CD4-positive, alpha-beta T cell (primary cell): ENCODE measurements at places on chromosomes 6 and 20. TPM values are rescaled to one million over a fixed set of nuclear protein-coding genes. Genes with fewer than 3 reads are reported as not detected.

The TPBG gene
- 0.36 TPM for total RNA-seq

The LZTS3 gene
- total RNA-seq: 22.4 TPM

The LHFPL5 gene
- not detected for total RNA-seq

The EPPIN gene
- not detected for total RNA-seq

The RAB32 gene
- 0.47 TPM for total RNA-seq

DNA sequence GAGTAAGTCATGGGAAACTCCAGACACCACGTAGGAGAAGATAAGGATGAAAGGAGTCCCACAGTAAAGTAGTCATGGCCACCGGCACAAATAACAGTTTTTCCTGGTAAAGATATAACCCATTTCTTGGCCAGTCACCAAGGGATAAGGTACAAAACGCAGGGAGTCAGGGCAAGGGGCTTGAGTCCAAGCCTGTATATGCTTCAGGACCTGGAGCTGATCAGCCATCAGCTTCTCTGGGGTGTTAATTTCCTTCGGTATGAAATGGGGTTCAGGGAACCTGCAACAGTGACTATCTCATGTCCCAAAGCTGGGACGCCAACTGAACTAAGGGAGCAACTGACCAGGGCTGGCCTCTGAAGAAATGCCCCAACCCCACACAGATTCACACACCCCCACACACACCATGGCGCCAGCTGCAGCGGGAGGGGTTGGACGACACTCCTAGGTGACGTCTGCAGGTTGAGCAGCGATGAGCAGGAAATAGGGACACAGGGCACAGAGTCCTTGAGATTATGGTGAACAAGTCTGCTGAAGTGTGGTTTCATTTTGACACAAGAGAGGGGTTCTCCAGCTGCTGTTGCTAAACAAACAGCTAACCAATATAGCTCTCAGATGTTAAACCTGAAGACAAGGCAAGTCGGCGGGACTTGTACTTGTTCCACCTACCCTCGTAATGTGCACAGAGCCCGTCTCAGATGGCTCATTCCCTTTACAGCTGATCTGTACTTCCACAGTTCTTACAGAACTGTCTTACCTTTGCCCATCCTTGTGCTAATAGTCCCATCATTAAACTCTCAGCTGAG, 7.4 kb upstream of the ADTRP start:
- no peaks in the 10 kb centered on the region for H3K27me3 ChIP-seq
- H3K4me1 ChIP-seq: peaks cover 13% of the 10 kb centered on the region
- H3K4me3 ChIP-seq: peak overlapping the region; percentile 52

- no peak for DNase-seq
- H3K4me3 ChIP-seq: no peak overlapping the region
- no peak overlapping the region for H3K27ac ChIP-seq
- H3K4me1 ChIP-seq: peaks cover under 1% of the 10 kb centered on the region
- H3K27me3 ChIP-seq: no peaks in the 10 kb centered on the region
Observed at GRCh38 chr20:37700301-37700700, 6.5 kb downstream of the CTNNBL1 start.

DNA sequence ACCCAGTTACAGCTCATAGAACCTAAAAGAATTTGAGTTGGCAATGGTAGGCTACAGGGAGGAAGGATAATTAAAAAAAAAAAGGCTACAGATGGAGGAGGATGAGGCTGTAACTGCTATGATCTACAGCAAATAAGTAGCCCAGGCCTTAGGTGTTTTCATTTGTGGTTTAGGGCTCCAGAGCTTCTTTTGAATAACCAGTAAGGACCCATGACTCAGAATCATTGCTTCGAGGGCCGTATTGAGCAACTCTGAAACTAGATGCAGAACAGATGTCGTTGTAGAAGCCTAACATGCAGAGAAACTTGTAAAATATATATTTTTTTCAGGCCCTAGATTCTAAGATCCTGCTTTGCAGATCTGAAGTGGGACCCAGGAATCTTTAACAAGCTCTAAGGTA, 19.0 kb upstream of the ASIP start:
- no peaks in the 10 kb centered on the region for H3K4me1 ChIP-seq
- peaks cover 9% of the 10 kb centered on the region for H3K27me3 ChIP-seq
- H3K27ac ChIP-seq: no peak overlapping the region
- H3K36me3 ChIP-seq: no peaks in the 10 kb centered on the region

DNA sequence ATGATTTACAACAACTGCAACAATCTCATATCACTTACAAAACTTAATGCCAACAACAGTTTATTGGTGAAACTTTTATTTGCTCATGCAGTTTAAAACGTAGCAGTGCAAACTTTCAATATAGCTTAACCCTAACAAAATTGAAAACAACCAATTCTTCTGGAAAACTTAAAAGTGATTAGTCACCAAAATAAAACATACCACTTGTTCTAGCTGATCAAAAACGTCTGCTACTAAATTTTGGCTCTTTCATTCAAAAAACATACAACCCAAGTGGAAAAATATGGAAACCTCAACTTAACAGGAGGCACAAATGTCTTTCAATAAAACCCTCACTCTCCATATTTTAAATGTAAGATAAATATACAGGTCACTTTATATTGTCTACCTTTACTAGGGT, 39.6 kb downstream of the COL12A1 start:
- no peaks in the 10 kb centered on the region for H3K4me1 ChIP-seq
- H3K36me3 ChIP-seq: no peaks in the 10 kb centered on the region
- no peak overlapping the region for H3K27ac ChIP-seq
- H3K27me3 ChIP-seq: no peaks in the 10 kb centered on the region

DNA sequence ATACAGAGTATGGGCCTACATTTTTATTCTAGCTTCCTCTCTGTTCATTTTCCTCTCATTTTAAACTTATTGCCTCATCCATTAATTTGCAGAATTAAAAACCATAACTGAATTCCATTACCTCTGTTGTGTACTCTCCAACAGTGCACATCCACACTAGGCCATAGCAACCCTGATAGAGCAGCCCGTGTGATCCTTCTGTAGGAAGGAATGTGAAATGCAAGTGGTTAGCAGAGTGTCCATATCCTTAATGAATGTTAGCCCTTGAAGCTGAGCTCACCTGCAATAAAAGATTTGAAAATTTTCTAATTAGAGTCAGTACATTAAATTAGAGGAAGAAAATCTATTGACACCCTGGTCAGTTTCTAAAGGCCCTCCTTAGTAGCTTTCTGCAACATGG, 6.5 kb upstream of the GRIK2 start:
- H3K4me1 ChIP-seq: no peaks in the 10 kb centered on the region
- no peak overlapping the region for H3K27ac ChIP-seq
- H3K36me3 ChIP-seq: no peaks in the 10 kb centered on the region
- DNase-seq: no peak
- H3K27me3 ChIP-seq: peaks cover 8% of the 10 kb centered on the region

- no peaks in the 10 kb centered on the region for H3K27me3 ChIP-seq
- no peak overlapping the region for H3K27ac ChIP-seq
- no peak for DNase-seq
- no peak overlapping the region for H3K4me3 ChIP-seq
Observed at GRCh38 chr6:45196121-45196520, 132.0 kb upstream of the RUNX2 start.

GRCh38 chr6:37942606-37943376, 123.3 kb downstream of the ZFAND3 start:
- no peak overlapping the region for H3K4me3 ChIP-seq
- H3K36me3 ChIP-seq: peaks cover 2% of the 10 kb centered on the region
- H3K4me1 ChIP-seq: no peaks in the 10 kb centered on the region
- no peak overlapping the region for H3K27ac ChIP-seq

- H3K27me3 ChIP-seq: no peaks in the 10 kb centered on the region
- no peaks in the 10 kb centered on the region for H3K36me3 ChIP-seq
- H3K27ac ChIP-seq: no peak overlapping the region
Observed at GRCh38 chr20:61690993-61691838, 374.5 kb downstream of the TAF4 start.

GRCh38 chr20:9144643-9145042, 75.8 kb downstream of the PLCB4 start:
- no peak overlapping the region for H3K4me3 ChIP-seq
- no peaks in the 10 kb centered on the region for H3K36me3 ChIP-seq
- no peak overlapping the region for H3K27ac ChIP-seq
- DNase-seq: no peak
- no peaks in the 10 kb centered on the region for H3K4me1 ChIP-seq
- H3K27me3 ChIP-seq: no peaks in the 10 kb centered on the region

GRCh38 chr6:12637960-12638641, 78.5 kb upstream of the PHACTR1 start:
- H3K4me3 ChIP-seq: no peak overlapping the region
- H3K36me3 ChIP-seq: no peaks in the 10 kb centered on the region
- DNase-seq: no peak
- peaks cover 4% of the 10 kb centered on the region for H3K27me3 ChIP-seq
- H3K4me1 ChIP-seq: no peaks in the 10 kb centered on the region

- peaks cover 93% of the 10 kb centered on the region for H3K4me1 ChIP-seq
- H3K4me3 ChIP-seq: peak overlapping the region; percentile 40
- H3K36me3 ChIP-seq: no peaks in the 10 kb centered on the region
- peak overlapping the region; percentile 85 for H3K27ac ChIP-seq
- no peaks in the 10 kb centered on the region for H3K27me3 ChIP-seq
- DNase-seq: peak; percentile 76
Observed at GRCh38 chr20:63635431-63636141, 8.7 kb upstream of the GMEB2 start.

DNA sequence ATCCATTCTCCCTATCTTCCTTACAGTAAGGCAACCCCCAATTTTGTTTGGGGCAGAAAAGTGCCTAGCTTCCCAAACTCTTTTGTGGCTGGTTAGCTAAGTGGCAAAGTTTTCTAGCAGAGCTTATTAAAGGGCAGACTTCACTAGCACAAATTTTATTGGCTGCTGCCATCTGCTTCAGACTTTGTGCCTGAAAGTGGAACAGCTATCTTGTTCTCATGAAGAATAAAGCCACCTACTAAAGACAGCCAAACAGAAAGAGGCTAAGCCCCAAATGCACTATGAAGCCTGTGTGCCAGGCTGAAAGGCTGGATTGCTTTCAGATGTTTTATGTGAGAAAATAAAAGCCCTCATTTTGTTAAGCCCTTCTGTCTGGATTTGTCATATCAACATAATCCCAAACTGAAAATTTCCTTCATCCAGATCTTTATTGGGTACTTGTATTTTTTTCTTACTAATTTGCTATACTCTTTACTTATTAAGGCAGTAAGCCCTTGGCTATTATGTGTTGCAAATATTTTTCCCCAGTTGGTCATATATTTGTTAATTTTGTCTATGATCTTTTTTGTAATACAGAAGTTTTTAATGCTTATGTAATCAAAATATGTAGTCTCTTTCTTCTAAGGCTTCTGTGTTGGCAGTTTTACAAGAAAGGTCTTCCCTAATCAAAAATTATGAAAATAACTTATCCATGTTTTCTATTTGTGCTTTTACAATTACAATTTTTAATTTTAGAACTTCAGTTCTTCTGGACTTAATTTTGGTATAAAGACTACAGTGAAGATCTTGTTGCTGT, 191.1 kb downstream of the TASP1 start:
- H3K4me3 ChIP-seq: no peak overlapping the region
- no peaks in the 10 kb centered on the region for H3K36me3 ChIP-seq
- no peak for DNase-seq

GRCh38 chr6:155271145-155271544, 7.3 kb downstream of the CLDN20 start:
- no peak for DNase-seq
- no peaks in the 10 kb centered on the region for H3K4me1 ChIP-seq
- H3K4me3 ChIP-seq: no peak overlapping the region
- peaks cover 24% of the 10 kb centered on the region for H3K36me3 ChIP-seq
- H3K27me3 ChIP-seq: no peaks in the 10 kb centered on the region
